GM04503 (cell line): ENCODE measurements at places on chromosomes 1 and 21.

- DNase-seq: no peak
These were observed 89.7 kb upstream of the ESRRG start for GRCh38 chr1:216812966-216813365.

- DNase-seq: no peak
These were observed 351.3 kb upstream of the CAMK1G start for GRCh38 chr1:209232197-209232596.

- no peak for DNase-seq
These were observed 18.7 kb downstream of the LRRC3 start for GRCh38 chr21:44473915-44474555.

DNA sequence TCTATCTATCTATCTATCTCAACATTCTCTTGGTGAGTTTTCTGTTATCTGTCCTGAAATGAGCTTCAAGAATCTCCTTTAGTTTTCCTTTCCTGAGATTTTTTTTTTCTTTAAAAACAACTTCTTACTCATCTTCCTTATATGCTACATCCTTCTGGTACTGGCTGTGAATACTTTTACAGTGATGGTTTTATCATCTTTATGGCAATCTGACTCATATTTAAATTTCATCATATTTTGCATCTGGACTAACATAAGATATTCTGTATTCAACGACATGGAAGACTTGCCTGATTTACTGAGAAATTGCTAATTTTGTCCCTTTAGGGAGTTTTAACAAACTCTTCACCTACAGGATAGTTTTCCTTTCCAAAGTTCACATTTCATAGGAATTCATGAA lies 33.0 kb downstream of the PDE4B start:
- DNase-seq: peak; percentile 67

GRCh38 chr1:186849271-186849671 lies 20.5 kb downstream of the PLA2G4A start:
- DNase-seq: no peak

DNA sequence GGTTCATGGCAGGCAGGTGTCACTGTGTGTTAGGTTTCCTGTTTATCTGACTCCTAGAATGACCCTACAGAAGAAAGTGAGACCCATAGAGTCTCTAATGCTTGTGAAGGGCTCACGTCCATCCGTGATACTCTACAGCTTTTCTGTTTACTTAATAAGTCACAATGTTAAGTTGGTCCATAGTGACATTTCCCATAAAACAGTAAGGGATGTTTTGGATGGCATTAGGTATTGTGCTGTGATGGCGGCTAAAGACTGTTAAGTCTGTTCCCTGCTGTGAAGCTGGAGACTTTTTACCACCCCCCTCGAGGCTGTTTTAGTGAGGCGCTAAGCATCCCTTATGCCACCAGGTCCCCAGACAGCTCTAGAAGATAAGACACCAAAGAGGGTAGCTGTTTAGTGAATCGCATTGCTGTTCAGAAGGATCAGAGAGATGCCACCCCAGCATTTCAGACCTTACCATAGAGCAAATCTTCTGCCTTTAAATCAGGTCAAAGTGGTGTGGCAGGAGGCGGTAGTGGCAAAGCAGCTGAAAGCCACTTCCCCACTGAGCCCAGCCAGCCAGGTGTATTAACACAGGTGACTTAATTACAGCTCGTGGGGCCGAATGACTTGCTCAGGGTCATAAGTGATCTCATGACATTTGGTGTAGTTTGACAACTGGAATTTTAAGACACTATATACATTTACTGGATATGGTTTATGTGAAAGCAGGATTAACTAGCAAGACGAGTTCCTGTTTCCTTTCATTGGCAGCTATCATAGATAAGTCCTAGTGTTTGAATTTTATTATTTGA lies 25.0 kb downstream of the SLC37A1 start:
- no peak for DNase-seq

- peak; percentile 100 for DNase-seq
These were observed 503.9 kb upstream of the USP24 start for GRCh38 chr1:55718758-55719671.

DNA sequence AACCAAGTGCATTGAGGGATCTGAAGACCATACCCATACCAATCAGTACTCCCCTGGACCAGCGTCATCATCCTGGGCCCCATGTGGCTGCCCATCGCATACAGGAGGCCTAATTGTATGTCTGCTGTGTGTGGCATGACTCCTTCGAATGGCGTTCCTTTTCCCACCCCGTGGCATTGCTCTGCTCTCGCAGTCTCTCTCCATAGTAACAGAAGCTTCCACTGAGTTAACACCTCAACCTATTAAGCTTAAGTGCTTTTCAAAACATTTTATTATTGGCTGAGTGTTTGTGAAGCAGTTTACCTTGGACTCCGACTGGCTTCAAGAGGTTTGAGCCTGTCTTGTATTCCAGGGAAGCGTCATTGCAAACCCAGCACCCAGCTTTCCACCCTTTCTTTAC lies 187.1 kb upstream of the LMO4 start:
- DNase-seq: no peak

GRCh38 chr1:169049258-169049938 lies 57.1 kb upstream of the ATP1B1 start:
- no peak for DNase-seq

DNA sequence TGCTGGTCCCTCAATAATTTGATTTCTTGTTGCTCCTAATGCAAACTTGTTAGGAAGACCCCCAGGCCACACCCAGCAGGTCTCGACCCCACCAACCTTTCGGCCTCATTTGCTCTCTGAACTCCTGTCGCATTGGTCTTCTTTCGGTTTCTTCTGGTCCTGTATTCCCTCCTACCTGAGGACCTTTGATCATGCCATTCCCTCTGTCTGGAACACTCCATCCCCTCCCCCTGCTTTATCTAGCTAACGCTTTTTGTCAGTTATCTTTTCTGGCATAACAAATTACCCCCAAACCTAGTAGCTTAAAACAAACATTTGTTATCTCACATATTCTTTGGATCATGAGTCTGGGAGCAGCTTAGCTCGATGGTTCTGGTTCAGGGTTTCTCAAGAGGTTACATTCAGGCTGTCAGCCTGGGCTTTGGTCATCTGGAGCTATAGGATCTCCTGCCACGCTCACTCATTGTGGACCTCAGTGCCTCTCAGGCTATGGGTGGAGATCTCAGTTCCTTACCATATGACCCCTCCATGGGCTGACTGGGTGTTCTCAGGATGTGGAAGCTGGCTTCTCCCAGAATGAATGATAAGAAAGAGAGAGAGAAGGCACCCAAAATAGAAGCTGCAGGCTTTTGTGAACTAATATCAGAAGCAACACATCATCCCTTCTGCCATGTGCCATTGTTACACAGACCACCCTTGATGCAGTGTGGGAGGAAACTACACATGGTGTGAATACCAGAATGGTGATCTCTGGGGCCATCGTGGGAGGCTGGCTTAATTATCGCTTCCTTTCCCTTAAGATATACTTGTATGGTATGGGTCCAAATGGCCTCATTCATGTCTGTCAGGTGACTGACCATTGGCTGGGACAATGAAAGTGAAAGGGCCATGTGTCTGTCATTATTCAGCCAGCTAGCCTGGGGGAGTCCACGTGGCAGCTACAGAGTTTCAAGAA lies 29.1 kb upstream of the BCAR3 start:
- no peak for DNase-seq

- DNase-seq: no peak
These were observed 89.9 kb downstream of the MT1HL1 start for GRCh38 chr1:236914375-236914774.

DNA sequence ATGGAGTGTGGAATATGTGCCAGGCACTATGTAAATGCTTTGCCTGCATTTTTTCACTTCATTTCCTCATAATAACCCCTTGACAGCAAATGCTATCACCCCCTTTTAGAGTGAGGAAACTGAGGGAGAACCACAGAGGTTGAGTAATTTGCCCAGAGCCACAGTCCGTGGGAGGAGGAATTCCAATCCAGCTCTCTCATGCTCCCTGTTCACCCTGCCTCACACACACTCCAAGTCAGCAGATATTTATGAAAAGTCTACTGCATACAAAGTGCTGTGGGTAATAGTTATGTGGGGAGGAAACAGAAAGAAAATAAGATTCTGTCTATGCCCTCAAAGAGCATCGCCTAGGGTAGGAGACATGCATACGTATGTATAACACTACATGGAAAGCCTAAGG lies 30.9 kb upstream of the RBM15 start:
- DNase-seq: peak; percentile 61

DNA sequence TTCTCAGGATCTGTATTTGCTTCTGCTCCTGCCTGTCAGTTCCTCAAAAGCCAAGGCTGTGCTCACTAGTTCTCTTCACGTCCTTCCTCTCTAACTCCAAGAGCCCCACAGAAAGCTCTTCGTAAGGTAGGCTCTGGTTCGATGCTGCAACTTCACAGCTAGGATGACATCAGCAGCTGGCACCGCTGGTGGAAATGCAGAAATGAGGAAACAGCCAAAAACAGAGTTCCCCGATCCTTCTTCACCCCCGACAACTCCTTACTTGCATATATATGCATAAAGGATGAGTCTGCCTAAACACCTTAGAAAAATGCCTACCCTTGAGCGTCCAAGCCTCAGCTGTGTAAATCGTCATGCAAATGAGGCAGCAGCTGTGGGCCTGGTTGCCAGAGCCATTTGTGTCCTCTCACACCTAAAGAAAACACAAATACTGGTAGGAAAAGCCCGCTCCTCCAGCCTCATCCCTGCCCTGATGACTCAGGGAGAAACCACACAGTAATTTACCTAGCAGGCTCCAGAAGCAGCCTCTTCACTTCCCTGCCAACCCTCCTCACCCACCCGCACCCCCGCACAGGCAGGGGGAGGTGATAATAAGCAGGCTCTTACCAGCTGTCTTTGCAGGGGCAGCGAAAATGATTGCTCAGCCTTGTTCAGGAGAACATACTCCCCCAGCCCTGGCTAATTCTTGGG lies 28.2 kb downstream of the BATF3 start:
- DNase-seq: no peak

DNA sequence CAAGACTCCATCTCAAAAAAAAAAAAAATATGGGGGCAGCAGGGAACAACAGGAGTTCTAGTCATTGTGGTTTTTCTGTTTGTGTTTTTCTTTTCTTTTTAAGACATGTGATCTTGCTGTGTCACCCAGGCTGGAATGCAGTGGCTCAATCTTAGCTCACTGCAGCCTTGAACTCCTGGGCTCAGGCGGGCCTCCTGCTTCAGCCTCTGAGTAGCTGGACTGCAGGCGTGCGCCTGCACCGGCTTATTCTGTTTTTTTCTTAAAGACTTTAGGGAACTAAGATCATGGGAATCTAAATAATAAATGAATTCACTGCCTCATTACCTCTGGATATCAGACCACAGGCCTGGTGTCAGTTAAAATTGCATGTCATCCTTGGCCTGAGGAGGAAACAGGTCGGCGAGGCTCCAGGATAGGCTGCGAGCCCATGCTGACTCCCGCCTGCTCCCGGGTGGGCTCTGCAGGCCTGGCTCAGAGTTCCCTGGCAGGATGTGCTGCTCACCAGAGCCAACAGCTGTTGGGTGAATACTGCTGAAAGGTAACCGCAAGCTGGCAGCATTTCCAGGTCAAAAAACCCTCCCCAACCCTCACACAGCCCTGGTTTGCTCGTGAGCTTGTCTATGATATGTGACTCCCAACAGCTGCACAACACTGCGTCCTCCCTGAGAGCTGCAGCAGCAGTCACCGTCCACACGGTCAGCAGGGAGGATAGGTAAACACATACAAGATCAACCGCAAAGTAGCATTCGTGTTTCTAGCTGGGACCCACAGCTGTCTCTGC lies 58.1 kb downstream of the SCCPDH start:
- peak; percentile 76 for DNase-seq

DNA sequence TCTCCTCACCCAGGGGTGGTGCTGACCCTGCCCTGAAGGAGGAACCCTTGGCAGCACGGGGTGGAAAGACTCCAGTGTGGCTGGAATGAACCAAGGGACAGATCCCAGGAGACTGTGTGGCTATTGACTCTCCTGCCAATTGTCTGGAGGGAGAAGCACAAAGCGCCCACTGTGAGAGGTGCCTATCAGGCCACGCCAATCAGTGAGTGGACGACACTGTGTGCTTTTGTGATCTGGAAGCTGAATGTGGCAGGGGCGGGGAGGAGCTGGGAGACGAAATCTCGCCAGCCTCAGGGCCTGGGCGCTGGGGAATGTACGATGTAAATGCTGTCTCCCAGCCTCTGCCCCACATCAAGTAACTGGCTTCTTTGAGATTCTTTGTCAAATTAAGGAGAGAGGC lies 167.1 kb downstream of the ZBTB18 start:
- no peak for DNase-seq

DNA sequence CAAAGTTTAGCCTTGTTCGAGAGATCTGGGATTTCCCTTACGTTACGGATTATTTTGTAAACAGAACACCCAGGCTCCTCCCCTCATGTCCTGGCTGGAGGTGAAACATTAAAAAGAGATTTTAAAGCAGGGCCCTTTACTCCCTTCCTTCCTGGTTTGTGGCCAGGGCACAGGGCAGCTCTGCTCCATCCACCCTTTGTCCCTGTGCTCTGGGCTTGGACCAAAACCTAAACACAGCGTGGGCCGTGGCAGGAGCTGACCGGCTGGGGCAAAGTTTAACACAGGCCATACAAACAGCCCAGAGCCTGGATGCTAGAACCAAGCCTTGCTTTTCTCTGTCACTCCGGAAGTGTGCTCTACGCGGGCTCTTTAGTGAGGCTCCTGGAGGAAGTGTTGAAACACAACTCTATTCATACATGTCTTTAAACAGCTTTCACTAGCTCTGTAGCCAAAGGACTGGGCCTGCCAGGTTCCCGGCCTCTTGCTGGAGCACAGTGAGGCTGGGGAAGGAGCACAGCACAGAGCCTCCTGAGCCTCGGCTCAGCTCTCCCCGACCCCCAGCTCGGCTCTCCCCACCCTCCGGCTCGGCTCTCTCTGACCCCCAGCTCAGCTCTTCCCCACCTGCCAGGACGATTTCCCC lies 84.7 kb downstream of the PDE9A start:
- no peak for DNase-seq

- no peak for DNase-seq
These were observed 1.1 kb upstream of the ZNF496 start for GRCh38 chr1:247332623-247333361.

- no peak for DNase-seq
These were observed 363.8 kb downstream of the PTPRC start for GRCh38 chr1:199002661-199003060.

DNA sequence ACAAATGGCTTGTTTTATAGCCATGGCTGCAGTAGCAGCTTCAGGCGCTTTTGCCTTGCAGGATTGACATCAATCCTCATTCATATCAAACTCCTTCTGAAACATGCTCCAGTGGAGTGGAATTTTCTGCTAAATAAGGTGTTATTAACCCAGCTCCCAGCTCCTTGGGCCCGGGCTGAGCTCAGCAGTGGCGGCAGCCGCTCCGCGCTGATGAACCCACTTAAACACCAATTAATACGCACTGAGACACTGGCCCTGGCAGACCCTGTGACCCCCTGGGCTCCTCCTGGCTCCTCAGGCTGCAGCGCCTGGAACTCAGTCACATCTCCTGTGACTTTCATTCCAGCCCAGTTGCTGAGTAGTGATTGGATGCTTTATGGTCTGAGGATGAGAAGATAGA lies 137.4 kb upstream of the GRIK3 start:
- no peak for DNase-seq

GRCh38 chr1:165162671-165163241 lies 193.8 kb downstream of the LMX1A start:
- DNase-seq: no peak

DNA sequence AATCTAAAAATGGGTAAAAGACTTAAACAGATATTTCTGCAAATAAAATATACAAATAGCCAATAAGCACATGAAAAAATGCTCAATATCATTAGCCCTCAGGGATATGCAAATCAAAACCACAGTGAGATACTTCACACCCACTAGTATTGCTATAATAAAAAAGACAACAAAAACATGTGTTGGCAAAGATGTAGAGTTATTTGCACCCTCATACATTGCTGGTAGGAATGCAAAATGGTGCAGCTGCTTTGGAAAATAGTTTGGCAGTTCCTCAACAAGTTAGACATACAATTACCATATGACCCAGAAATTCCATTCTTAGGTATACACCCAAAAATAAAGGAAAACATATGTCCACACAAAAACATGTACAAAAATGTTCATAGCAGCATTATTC lies 30.2 kb downstream of the ZZZ3 start:
- no peak for DNase-seq
